Stimulated activated CD4-positive, alpha-beta T cell treated with anti-CD3 and anti-CD28 coated beads, Interleukin-4, amount 100 ng/mL, for 1 hour (primary cell): ENCODE measurements at places on chromosomes 1 and 21.

GRCh38 chr21:25640943-25641292 lies 1.9 kb downstream of the JAM2 start:
- DNase-seq, result no peak

DNA sequence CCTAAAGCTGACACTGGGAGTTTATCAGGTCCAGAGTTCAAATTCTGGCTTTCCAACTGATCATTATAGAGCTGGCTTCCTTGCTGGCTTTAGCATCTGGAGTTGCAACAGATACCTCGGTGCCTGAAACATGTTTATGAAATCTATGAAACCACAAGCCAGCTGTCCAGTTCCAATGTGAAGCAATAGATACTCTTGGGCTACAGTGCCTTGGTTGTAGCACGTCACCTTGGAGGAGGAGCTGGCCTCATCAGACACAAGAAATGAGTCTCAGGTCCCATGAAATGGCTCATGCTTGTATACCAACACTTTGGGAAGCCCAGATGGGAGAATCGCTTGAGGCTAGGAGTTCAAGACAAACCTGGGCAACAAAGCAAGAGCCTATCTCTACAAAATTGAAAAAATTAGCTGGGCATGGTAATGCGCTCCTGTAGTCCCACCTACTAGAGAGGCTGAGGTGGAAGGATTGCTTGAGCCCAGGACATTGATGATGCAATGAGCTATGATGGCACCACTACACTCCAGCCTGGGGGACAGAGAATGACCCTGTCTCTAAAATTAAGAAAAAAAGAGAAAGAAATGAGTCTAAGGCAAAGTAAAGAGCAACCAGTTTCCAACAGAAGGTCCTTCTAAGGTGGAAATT lies 132.5 kb upstream of the ZNF648 start:
- no peak for DNase-seq

DNA sequence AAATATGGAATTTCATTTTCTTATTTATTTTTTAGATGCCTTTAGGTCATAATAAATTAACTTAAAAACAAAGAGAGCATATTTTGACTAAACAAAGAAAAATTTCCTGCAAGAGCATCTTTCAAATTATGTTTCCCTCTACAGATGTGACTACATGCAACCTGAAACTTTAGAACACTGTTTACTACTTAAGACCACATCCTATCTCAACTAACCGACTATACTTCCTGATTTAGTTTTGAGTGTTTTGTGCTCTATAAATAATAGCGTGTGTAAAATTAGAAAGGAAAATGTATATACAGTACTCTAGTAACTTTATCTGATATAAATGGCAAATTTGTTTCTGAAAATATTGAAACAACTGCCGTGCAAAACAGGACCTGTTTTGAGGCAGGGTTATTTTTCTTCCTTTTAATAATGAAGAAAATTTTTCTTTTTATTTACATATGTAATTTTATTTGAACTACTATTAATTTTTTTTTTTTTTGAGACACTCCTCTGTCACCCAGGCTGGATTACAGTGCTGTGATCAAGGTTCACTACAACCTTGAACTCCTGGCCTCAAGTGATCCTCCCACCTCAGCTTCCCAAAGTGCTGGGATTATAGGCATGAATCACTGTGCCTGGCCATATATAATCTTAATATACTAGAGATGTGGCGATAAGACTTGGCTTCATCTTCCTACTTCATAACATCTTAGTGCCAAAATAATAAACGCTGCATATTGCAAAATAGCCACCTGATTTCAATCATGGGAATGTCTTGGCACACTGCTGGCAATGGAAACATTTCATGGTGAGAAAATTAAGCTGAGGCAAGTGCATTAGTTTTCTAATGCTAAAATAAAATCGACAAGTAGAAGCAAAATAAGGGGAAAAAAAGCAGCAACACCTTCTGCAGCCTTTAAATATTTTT lies 12.3 kb downstream of the ZRANB2 start:
- DNase-seq, result no peak

GRCh38 chr21:36534656-36535055 lies 54.7 kb upstream of the CLDN14 start:
- DNase-seq, result no peak

- DNase-seq, result no peak
Measured at GRCh38 chr1:234000557-234001041, 96.1 kb downstream of the SLC35F3 start.

- no peak for DNase-seq
Measured at GRCh38 chr1:64894438-64895196, 71.7 kb downstream of the JAK1 start.

- no peak for DNase-seq
Measured at GRCh38 chr1:58996341-58997059, 212.7 kb upstream of the JUN start.

GRCh38 chr1:54792686-54793282 lies 8.3 kb downstream of the TTC22 start:
- no peak for DNase-seq

DNA sequence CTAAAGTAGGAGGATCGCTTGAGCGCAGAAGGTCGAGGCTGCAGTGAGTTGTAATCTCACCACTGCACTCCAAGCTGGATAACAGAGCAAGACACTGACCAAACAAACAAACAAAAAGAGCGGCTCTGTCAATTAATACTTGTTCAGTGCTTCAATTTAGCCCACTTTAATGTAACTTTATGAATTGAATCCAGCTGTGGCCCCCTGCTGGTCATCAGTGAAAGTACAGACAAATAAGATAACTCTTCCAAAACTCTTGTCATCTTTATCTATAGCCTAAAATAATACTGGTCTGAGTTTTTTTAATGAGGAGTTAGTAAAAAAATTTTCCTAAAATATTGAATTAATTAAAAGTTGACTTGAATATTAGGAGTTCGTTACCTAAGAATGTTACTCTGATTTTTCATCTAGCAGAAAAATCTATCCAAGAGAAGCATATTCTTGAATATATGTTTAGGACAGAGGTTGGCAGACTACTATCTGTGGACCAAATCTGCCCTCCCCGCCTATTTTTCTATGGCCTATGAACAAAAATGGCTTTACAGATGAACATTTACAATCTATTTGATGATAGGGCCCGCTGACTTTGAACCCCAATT lies 26.1 kb downstream of the ATP5PF start:
- peak; percentile 29 for DNase-seq

DNA sequence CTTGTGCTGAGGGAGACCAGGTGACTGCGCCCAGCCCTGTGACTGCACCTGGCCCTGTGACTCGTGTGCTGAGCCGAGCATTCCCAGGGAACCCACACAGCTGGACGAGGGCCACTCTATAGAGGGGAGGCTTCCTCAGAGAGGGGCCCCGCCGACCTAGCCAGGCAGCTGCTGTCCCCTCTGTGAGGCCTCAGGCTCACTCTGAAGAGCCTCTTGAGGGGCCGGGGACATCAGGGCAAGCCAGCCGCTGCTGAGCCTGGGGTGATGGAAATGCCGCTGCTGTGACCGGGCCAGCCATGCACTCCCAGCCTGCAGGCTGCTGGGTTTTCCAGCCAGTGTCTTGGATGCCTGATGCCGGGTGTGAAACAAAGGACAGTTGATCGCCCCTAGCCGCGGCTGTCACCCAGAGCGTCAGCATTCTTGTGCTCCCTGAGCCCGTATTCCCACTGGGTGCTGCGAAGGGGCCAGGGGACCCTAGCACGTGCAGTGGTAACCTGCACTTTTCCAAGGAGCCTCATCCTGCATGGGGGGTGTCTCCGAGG lies 17.5 kb downstream of the PFKL start:
- DNase-seq, result no peak

DNA sequence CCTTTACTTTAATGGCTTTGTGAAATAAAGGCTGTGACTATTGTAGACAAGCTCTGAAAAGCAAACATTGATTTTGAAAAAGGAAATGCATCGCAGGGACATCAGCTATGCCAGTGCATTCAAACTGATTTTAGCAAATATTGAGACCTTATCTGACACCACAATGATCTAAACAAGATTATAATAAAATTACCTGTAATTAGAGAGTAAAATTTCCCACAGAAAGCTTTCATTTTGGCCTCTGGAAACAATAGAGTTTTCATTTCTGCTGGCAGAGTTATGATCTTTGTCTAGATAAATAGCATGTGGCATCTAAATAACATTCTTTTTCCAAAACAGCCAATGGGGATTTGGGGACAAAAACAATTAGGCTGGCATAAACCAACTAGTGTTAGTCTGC lies 650.4 kb upstream of the PRMT6 start:
- DNase-seq, result no peak

GRCh38 chr1:23448846-23449245 lies 24.3 kb upstream of the TCEA3 start:
- no peak for DNase-seq

DNA sequence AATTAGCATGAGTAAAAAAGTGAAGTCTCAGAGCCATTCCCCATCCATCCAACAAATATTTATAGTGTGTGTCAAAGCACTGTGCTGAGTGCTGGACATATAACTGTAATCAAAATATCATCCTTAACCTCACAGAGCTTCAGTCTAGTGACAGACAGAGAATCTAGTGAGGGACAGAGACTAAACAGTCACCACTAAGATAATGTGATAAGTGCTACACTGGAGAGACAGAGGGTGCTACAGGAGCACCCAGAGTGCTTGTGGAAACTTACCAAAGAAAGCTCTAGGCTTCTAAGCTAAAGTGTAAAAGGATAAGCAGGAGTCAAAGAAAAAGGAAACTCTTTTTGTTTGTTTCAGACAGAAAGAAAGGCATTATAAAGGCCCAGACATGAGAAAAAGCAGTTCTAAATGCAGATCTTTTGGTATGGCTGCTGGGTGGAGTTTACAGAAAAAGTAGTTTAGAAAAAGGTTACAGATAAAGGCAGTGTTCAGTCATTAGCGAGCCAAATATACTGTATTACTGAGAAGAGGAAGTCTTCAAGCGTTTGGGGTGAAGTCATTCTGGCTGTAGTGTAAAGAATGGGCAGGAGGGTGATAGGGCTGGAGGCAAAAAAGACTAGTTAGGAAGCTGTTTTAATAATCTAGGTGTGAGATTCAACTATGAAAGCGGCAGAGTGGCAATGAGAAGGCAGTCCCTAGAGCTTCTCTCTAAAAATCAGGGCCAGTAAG lies 83.8 kb downstream of the SCMH1 start:
- DNase-seq, result no peak

DNA sequence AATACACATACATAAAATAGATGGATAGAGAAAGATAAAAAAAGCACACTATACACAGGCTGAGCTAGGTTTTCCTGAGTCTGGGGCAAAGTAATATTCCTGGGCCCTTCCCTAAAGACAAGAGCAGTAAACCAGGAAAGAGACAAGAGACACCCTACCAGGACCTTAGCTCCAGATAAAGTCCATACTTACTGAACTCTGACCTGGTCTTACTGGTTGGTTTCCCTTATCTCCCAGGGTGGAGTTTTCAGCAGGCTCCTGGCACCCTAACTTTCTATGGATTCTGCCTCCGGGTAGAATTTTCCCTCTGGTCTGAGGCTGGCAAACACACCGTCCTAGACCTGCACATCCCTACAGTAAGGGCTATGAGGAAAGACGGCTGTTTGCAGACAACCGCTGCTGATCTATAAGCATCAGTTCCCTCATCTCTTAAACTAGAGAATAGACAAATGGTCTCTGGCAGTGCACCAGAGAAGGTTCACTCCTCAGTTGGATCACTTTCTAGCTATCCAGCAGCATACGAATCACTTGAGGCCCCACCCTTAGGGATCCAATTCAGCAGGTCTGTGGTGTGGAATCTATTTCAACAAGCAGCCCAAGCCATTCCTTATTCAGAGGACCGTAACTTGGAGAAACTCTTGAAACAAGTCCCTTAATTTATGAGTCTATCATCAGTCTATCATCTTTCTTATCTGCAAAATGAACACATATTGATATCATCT lies 52.0 kb downstream of the ARHGEF11 start:
- no peak for DNase-seq

- DNase-seq, result no peak
Measured at GRCh38 chr1:7535934-7536878, 234.9 kb upstream of the VAMP3 start.

- DNase-seq, result no peak
Measured at GRCh38 chr1:52674497-52675384, 23.4 kb downstream of the COA7 start.

DNA sequence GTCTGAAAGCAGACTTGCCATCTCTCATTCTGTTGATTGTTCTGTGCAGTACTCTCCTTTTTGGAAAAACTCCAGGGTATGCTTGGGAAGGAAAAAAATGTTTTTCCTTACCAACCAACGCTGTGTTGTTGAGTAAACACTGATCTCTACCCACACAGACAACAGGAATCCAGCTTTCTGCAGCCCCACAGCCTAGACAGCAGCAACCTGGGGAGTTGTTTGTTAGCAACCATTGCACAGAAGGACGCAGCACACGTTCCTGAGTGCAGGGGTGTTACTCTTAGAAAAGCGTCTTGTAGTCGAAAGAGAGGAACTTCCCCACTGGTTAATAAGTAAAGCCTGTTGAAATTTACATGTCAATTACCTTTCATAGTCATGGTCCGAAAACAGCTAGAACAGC lies 56.6 kb downstream of the SMYD2 start:
- DNase-seq, result no peak

DNA sequence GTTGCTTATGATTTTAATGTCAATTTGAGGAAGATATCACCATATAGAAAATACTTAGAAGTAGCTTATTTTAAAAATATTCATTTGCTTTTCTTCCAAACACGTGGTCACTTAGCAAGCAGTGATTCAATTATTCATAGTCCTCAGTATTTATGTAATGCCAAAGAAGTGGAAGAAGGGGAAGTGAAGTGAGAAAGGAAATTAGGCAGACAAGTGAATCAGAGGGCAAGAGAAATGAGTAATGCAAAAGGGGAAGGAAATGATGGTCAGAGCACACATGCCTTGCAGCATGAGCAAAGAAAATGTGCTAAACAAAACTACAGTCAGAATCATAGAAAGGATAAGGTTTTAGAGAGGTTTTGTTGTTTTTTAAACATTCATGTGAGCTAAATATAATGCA lies 31.8 kb downstream of the SDCCAG8 start:
- DNase-seq, result no peak

DNA sequence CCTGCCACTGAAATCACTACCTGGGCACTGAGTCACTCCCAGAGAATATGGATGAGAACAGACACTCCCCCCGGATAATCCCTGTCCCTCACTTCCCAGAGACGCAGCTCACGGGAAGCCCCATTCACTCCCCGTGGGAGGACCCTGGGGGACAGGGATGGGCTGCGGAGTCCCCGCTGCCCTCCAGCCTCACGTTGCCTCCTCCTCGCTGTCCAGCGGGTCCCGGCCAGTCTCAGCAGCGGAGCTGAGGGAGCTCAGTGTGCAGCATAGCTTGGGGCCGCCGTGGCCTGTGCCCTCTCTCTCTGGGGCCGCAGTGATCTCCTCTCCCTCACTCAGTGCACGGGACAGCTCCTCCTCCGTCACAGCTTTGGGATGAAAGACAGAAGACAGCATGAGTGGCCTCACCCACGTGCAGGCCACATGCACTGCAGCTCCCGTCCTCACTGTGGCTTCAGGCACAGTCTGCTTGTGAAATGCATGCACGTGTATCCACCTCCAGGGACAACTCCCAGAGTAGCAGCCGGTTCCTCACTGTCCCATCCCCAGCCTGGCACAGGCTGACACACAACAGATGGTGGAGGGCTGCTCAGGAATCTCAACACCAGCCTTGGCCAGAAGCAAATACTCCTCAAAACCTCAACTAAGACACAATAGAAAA lies 7.4 kb downstream of the CFAP410 start:
- DNase-seq, result no peak

GRCh38 chr21:32120230-32120629 lies 158.6 kb downstream of the MIS18A start:
- no peak for DNase-seq
